ENCODE measurements at places on chromosomes 12 and 14. TPM values are rescaled to one million over a fixed set of nuclear protein-coding genes. Genes with fewer than 3 reads are reported as not detected.

DNA sequence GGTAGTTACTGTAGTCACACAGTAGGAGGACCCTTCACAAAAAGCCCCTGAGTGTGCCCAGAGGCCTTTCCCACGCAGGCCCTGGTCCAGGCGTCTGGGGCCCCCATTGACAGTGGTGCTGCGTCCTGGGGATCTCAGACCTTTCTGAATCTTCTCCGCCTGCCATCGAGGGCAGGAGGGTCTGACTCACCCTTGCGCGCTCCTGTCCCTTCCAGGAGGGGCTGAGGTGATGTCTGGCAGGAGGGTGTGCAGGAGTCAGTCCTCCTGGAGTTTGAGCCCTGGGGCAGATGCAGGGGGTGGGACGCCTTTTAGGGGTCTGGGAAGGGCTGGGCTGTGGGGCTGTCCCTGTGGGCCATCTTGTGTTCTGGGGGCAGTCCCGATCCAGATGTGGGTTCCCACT lies 386.8 kb downstream of the TMEM121 start:
- DNase-seq = no peak

- DNase-seq = no peak
Observed at GRCh38 chr12:128820253-128820652, 3.5 kb downstream of the SLC15A4 start.

DNA sequence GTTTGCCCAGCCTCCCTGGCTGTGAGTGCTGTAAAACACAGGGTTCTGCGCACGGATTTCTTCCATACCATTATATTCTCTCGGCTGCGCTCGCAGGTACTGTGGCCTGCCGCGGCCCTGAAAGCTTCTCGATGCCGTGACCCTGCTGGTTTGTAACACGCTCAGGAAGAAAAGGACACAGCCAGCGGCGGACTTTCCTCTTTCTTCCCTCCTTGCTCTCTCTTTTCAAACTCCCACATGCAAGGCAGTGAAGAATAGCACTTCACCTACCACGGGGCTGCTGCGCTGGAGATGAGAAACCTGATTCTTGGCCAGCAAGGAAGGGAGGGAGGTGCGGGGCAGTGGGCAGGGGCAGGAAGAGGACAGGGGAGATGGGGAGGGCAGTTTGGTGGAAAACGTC lies 130.2 kb downstream of the RBM19 start:
- no peak for DNase-seq

DNA sequence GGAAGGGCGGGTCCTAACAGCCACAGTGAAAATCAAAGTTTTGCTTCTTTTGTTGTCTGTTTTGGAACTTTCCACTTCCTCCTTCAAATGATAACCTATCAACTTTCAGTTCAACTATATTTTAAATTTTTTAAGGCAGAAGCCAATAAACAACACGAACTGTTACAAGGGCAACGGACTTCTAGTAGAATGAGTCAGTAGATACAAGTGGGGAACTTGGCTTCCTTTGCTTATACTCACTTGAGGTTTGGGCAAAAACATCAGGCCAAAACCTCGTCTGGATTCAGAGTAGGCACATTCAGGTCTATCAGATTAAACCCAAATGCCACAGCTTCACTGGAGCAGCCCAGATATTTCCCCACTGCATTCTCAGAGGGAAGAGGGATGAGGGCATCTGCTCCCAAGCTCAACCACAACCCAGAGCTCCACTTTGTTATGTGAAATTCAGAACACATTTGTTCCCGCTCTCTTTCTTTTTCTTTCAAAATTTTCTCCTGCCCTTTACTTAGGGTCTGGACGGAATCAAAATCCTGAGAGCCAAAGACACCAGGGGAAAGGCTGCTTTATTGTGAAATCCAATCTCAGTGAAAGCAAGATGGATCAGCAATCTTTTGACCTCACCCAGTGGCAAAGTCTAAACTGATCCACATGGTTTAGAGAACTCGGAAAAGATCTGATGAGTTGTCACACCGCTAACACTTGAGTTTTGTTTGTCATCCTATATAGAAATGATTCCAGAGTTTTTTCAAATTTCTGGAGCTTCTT lies 152.5 kb upstream of the BTG1 start:
- DNase-seq = peak; percentile 59

Gene PPM1H
- 3.0 TPM for total RNA-seq

Gene L3HYPDH
- 41.6 TPM for total RNA-seq

Gene GNB3
- total RNA-seq = 1.6 TPM

Gene RERG
- not detected for total RNA-seq

Gene DEGS2
- total RNA-seq = not detected

Gene PSME1
- 130 TPM for total RNA-seq

Gene ACVRL1
- 0.87 TPM for total RNA-seq

Measured in HT1080 (cell line).